ENCODE measurements at places on chromosomes 12 and 14.

DNA sequence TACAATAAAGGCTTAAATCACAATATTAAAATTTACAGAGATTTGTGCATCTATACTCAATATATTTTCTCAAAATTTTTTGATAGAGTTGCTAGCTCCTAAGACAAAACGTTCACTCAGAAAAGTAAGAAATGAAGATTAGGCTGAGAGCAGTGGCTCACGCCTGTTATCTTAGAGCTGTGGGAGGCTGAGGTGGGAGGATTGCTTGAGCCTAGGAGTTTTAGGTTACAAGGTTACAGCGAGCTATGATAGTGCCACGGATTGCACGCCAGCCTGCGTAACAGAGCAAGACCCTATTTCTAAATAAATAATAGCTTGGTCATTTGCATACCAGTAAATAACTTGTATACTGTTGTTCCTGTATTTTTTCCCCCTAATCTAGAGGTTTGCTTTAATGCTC is 35.0 kb upstream of the CFL2 start:
- peaks cover 5% of the 10 kb centered on the region for H3K36me3 ChIP-seq
- H3K27me3 ChIP-seq: no peaks in the 10 kb centered on the region
- H3K27ac ChIP-seq: no peak overlapping the region

DNA sequence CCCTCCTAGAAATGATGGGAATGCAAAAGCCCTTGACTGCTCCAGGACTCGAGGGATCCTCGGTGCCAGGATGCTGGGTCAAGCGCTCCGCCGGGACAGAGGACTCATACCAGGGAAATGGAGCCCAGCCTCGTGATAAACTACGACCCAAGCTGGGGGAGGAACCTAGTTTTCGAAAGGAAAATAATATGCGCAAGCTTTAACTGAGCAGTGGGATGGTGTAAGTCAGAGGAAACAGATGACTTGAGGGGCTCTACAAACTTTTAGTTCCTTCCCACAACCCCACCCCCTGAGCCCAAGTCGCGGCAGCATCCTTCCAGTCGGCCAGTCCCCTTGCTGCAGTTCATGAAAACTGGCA is 654 bp upstream of the SUPT16H start:
- peaks cover 15% of the 10 kb centered on the region for H3K4me1 ChIP-seq
- DNase-seq: no peak
- H3K36me3 ChIP-seq: peaks cover 4% of the 10 kb centered on the region

DNA sequence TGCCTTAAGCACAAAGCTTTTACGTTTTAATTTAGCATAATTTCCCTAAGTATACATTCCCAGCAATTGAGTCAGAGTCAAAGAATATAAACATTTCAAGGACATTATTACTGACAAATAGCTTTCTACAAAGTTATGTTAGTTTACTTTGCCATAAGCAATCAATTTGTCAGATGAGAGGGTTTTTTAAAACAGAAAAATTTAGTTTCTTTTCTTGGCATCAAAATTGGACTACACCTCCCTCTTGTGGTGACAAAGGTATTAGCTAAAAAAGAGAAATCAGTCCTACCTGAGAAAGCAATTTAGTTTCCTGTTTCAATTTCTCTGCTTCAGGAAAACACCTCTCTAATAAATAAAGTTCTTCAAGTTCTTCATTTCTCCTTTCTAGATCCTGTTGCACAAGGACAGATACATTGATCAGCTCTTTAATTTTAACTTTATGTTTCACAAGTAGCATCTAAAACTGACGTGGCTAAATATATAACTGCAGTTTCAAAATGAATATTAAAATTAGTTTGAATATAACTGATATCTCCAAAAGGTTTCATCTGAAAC is 39.9 kb downstream of the DNAI7 start:
- H3K4me3 ChIP-seq: no peak overlapping the region
- no peaks in the 10 kb centered on the region for H3K27me3 ChIP-seq
- peaks cover 5% of the 10 kb centered on the region for H3K4me1 ChIP-seq
- no peak overlapping the region for H3K27ac ChIP-seq

DNA sequence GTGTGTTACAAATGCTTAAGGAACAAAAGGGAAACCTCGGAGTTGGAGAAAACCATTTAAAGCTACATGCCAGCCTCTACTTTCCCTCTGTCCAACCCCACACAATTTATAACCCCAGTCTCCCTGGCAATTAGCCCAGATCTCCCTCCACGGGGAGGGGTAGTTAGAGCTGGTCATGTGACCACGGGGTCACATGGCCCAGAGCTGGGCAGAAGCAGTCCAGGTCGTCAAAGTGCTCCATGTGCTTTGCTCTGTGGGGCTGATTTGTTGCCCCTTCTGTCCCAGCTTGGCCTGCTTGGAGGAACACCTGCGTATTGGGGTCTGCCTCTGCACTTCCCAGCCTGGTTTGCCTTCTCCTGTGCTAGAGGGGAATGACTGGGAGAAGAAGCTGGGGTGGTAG is 219.1 kb downstream of the RBM19 start:
- no peaks in the 10 kb centered on the region for H3K27me3 ChIP-seq
- H3K36me3 ChIP-seq: no peaks in the 10 kb centered on the region
- H3K4me3 ChIP-seq: no peak overlapping the region
- DNase-seq: no peak
- no peak overlapping the region for H3K27ac ChIP-seq

GRCh38 chr14:99681101-99681831 is 2.8 kb upstream of the CYP46A1 start:
- H3K27ac ChIP-seq: no peak overlapping the region
- H3K4me1 ChIP-seq: peaks cover 5% of the 10 kb centered on the region
- no peaks in the 10 kb centered on the region for H3K36me3 ChIP-seq
- H3K27me3 ChIP-seq: peaks cover 8% of the 10 kb centered on the region

- H3K4me1 ChIP-seq: peaks cover 43% of the 10 kb centered on the region
- no peak for DNase-seq
- H3K4me3 ChIP-seq: no peak overlapping the region
- H3K36me3 ChIP-seq: no peaks in the 10 kb centered on the region
These were observed 241.0 kb upstream of the ATP2B1 start for GRCh38 chr12:89949457-89950195.

DNA sequence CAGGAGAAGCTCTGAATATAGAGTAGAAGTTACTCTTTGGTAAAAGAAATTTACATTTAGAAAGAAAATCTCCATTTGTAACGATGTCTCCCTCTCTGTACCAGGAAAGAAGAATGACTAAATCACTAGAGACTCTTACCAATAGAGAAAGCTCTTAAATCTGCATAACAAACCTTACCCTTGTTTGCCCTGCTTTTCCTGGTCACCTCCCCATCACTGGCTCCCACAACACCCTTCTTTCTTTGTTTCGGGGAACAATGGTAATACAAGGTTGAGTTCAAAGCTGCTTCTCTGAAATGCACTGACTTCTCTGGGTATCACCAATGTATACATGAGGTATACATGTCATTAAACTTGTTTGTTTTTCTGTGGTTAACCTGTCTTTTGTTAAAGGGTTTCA is 351.1 kb upstream of the FLRT2 start:
- H3K27ac ChIP-seq: no peak overlapping the region
- DNase-seq: no peak
- H3K4me1 ChIP-seq: no peaks in the 10 kb centered on the region
- no peak overlapping the region for H3K4me3 ChIP-seq
- H3K36me3 ChIP-seq: no peaks in the 10 kb centered on the region

- H3K4me1 ChIP-seq: peaks cover 9% of the 10 kb centered on the region
- DNase-seq: no peak
- H3K27ac ChIP-seq: no peak overlapping the region
- H3K4me3 ChIP-seq: no peak overlapping the region
- no peaks in the 10 kb centered on the region for H3K36me3 ChIP-seq
These were observed 99.6 kb downstream of the APAF1 start for GRCh38 chr12:98744680-98745079.

- no peaks in the 10 kb centered on the region for H3K36me3 ChIP-seq
- H3K27me3 ChIP-seq: no peaks in the 10 kb centered on the region
- no peak overlapping the region for H3K4me3 ChIP-seq
These were observed 334.5 kb downstream of the CACNA1C start for GRCh38 chr12:2387103-2387834.

DNA sequence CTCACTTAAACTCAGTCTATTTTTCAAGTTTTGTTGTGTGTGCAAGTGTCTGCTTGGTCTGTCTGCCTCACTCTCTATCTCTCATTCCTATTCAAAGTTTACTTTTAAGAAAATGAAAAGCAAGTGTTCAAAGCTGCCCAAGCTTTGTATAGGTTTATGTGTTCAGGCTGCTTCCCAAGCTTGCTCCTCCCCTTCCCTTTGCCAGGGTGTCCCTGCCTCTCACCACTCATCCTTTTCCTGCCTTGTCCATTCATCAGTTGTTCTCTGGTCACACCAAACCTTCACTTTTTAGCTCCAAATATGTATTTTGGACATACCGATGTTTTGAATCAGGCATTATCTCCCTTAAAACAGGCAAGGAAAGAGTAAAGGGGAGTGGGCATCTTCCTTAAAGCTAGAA is 41.3 kb downstream of the STK38L start:
- no peaks in the 10 kb centered on the region for H3K27me3 ChIP-seq
- no peaks in the 10 kb centered on the region for H3K36me3 ChIP-seq
- H3K4me3 ChIP-seq: no peak overlapping the region
- H3K4me1 ChIP-seq: no peaks in the 10 kb centered on the region
- DNase-seq: no peak
- H3K27ac ChIP-seq: no peak overlapping the region

DNA sequence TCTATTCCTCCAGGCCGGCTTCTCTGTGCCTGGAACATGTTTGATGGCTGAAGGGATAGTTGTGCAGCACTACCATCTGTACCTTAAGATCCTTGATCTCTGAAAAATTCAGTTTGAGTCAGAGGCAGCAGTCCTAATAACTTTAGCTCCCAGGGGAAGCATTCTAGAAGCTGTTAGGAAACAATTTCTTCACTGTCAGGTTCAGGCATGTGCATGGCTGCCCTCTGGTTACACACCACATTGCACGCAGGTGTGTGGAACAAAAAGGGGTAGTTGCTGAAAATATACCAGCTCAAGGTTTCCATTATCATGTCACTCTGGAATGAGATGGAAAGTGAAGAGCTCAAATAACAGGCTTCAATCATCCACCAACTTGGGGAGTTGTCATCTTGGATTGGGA is 80.1 kb downstream of the CHST11 start:
- H3K27me3 ChIP-seq: no peaks in the 10 kb centered on the region
- H3K36me3 ChIP-seq: no peaks in the 10 kb centered on the region
- peaks cover 11% of the 10 kb centered on the region for H3K4me1 ChIP-seq
- DNase-seq: no peak
- H3K4me3 ChIP-seq: no peak overlapping the region

DNA sequence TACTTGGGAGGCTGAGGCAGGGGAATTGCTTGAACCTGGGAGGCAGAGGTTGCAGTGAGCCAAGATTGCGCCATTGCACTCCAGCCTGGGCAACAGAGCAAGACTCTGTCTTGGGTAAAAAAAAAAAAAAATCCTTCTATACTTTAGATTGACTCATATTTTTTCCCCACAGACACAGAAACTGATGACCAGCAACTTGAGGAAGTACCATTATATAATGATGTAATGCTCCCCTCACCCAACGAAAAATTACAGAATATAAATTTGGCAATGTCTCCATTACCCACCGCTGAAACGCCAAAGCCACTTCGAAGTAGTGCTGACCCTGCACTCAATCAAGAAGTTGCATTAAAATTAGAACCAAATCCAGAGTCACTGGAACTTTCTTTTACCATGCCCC is 24.3 kb upstream of the SNAPC1 start:
- DNase-seq: no peak
- H3K4me1 ChIP-seq: no peaks in the 10 kb centered on the region
- no peak overlapping the region for H3K4me3 ChIP-seq
- no peak overlapping the region for H3K27ac ChIP-seq

DNA sequence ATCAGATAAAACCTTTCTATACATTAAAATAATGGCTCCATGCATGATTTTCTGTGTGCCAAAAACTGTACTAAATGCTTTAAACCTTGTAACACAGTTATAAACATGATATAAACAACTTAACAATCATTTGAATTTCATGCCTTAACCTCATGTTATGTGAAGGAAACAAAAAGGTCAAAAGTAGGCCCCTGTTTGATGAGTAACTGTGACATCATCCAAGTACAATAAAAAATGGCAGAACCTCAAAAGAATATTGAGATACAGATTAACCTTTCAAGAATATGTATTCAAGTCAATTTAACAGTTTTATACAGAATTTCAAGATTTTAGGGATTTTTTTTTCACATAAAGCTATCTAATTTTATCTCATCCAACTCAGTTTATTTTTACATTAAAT is 310.7 kb upstream of the DCN start:
- H3K4me1 ChIP-seq: no peaks in the 10 kb centered on the region
- DNase-seq: no peak
- no peaks in the 10 kb centered on the region for H3K36me3 ChIP-seq
- no peak overlapping the region for H3K27ac ChIP-seq
- no peak overlapping the region for H3K4me3 ChIP-seq
- no peaks in the 10 kb centered on the region for H3K27me3 ChIP-seq

- no peak overlapping the region for H3K4me3 ChIP-seq
- DNase-seq: no peak
- no peak overlapping the region for H3K27ac ChIP-seq
- H3K27me3 ChIP-seq: no peaks in the 10 kb centered on the region
These were observed 1.4 kb downstream of the TNS2 start for GRCh38 chr12:53051058-53051880.

GRCh38 chr12:9647825-9648700 is 21.4 kb upstream of the CLEC2D start:
- H3K27ac ChIP-seq: peak overlapping the region; percentile 81
- peak overlapping the region; percentile 67 for H3K4me3 ChIP-seq
- DNase-seq: no peak
- no peaks in the 10 kb centered on the region for H3K27me3 ChIP-seq

GRCh38 chr12:86724716-86725115 is 468.5 kb upstream of the MGAT4C start:
- no peaks in the 10 kb centered on the region for H3K36me3 ChIP-seq
- no peak overlapping the region for H3K27ac ChIP-seq
- DNase-seq: no peak
- no peak overlapping the region for H3K4me3 ChIP-seq
- no peaks in the 10 kb centered on the region for H3K27me3 ChIP-seq
- H3K4me1 ChIP-seq: peaks cover 1% of the 10 kb centered on the region

DNA sequence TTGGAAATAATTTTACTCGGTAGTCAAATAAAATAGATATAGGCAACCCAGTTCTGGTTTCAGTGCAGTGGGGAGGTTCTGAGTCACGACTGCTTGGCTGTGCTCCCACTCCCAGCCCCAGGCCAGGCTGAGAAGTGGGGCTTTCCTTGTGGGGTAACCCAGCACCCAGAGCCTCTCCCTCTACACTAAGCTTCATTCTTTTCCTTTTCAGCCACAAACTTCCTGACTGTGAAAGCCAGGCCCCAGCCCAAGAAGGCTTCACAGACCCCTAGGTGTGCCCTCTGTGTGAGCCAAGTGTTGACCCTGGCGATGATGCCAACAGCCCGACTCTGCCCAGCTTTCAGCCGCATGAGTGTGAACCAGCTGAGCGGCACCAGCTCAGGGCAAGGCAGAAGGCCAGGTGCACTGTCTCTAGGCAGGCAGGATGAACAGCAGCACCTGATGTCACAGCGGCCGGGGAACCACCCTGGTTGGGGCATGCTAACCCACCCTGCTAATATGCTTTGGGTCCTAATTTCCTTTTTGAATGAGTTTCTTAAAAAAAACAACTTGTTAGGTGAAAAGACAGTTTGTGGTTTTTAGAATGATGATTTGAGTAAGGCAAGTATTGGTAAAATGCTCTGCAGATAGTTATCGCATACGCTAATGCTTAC is 42.2 kb upstream of the ATP23 start:
- H3K27ac ChIP-seq: peak overlapping the region; percentile 69
- peaks cover 27% of the 10 kb centered on the region for H3K4me1 ChIP-seq
- no peak overlapping the region for H3K4me3 ChIP-seq
- no peaks in the 10 kb centered on the region for H3K27me3 ChIP-seq

- H3K27ac ChIP-seq: no peak overlapping the region
- H3K4me3 ChIP-seq: no peak overlapping the region
- H3K27me3 ChIP-seq: no peaks in the 10 kb centered on the region
- H3K36me3 ChIP-seq: no peaks in the 10 kb centered on the region
- DNase-seq: no peak
- no peaks in the 10 kb centered on the region for H3K4me1 ChIP-seq
These were observed 16.4 kb downstream of the CLEC2D start for GRCh38 chr12:9685915-9686314.

Data from keratinocyte (primary cell).